ENCODE measurements at places on chromosomes 12 and 14.
A peak's percentile ranks its signal among the peaks of the same experiment; 100 is the strongest.

GRCh38 chr12:6336889-6337853, 4.7 kb downstream of the TNFRSF1A start:
- no peak for DNase-seq
- H3K27ac ChIP-seq, result peak overlapping the region; percentile 98
- no peaks in the 10 kb centered on the region for H3K27me3 ChIP-seq
- H3K4me1 ChIP-seq, result peaks cover 76% of the 10 kb centered on the region

DNA sequence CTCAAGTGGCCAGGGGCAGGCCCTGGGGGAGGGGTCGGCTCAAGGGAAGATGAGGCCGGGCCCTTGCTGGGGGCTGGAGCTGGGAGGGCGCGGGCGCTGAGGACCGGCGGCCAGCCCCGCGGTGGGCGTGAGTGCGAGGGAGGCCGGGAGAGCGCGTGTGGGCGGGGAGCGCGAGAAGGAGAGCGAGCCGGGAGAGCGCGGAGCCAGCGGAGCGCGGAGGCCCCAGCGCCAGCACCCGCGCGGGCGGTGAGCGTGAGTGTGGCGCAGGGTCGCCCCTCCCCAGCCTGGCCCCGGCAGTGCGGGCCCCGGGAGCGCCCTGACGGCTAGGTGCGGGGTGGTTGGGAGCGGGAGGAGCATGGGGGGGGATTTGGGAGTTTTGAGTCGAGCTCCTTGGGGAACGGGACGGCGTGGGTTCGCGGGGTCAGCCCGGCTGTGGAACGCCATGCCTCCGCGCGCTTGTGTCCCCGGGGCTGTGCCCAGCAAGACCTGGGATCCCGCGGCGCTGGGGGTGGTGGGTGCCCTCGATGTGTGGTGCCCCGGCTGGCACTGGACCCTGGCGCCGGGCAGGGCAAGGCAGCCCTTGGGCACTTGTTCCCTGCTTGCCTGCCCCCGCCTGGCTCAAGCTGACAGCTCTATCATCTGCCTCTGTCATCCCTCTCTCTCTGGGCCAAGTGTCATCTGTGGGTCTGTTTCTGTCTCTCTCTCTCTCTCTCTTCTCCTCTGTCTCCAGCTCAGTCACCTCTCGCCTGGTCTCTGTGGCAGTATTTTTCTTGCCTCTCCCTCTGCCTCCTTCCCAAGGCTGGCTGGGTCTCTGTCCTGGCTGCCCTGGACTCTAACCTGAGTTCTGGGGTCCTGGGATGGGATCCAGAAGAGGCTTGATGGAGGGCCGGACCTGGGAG, at the start of gene LBHD2:
Gene LBHD2 (plus strand): TSS at position 190 of the 899 bp plus-strand sequence. CDS start 1,803 bp downstream, outside the sequence.
- no peak within 1 kb of the TSS for H3K27ac ChIP-seq
- H3K36me3 ChIP-seq, result no peaks in the 10 kb centered on the region
- DNase-seq, result no peak
- H3K27me3 ChIP-seq, result peaks cover 5% of the 10 kb centered on the region
- H3K4me3 ChIP-seq, result peak within 1 kb of the TSS; percentile 28

- H3K36me3 ChIP-seq, result no peaks in the 10 kb centered on the region
- no peak for DNase-seq
- no peak overlapping the region for H3K4me3 ChIP-seq
- H3K27me3 ChIP-seq, result no peaks in the 10 kb centered on the region
- H3K27ac ChIP-seq, result no peak overlapping the region
- H3K4me1 ChIP-seq, result no peaks in the 10 kb centered on the region
These were observed 27.0 kb downstream of the P2RX7 start for GRCh38 chr12:121159467-121160307.

- H3K27ac ChIP-seq, result no peak overlapping the region
- H3K36me3 ChIP-seq, result no peaks in the 10 kb centered on the region
- no peaks in the 10 kb centered on the region for H3K4me1 ChIP-seq
- H3K27me3 ChIP-seq, result no peaks in the 10 kb centered on the region
These were observed 220.5 kb upstream of the FOXN3 start for GRCh38 chr14:89637581-89637980.

GRCh38 chr12:96233939-96234461, 39.8 kb downstream of the ELK3 start:
- peak; percentile 97 for DNase-seq
- no peak overlapping the region for H3K4me3 ChIP-seq
- H3K27ac ChIP-seq, result peak overlapping the region; percentile 82

GRCh38 chr14:68587931-68588330, 204.9 kb downstream of the ZFP36L1 start:
- no peaks in the 10 kb centered on the region for H3K27me3 ChIP-seq
- no peak for DNase-seq
- no peak overlapping the region for H3K27ac ChIP-seq
- no peak overlapping the region for H3K4me3 ChIP-seq
- no peaks in the 10 kb centered on the region for H3K36me3 ChIP-seq
- H3K4me1 ChIP-seq, result no peaks in the 10 kb centered on the region

- H3K4me3 ChIP-seq, result no peak overlapping the region
- H3K27me3 ChIP-seq, result no peaks in the 10 kb centered on the region
- H3K4me1 ChIP-seq, result no peaks in the 10 kb centered on the region
- no peak overlapping the region for H3K27ac ChIP-seq
These were observed 1211.4 kb downstream of the VRK1 start for GRCh38 chr14:98008381-98009113.

GRCh38 chr12:100926669-100927248, 132.2 kb downstream of the ANO4 start:
- H3K4me1 ChIP-seq, result no peaks in the 10 kb centered on the region
- no peak overlapping the region for H3K27ac ChIP-seq
- no peaks in the 10 kb centered on the region for H3K36me3 ChIP-seq
- DNase-seq, result no peak

DNA sequence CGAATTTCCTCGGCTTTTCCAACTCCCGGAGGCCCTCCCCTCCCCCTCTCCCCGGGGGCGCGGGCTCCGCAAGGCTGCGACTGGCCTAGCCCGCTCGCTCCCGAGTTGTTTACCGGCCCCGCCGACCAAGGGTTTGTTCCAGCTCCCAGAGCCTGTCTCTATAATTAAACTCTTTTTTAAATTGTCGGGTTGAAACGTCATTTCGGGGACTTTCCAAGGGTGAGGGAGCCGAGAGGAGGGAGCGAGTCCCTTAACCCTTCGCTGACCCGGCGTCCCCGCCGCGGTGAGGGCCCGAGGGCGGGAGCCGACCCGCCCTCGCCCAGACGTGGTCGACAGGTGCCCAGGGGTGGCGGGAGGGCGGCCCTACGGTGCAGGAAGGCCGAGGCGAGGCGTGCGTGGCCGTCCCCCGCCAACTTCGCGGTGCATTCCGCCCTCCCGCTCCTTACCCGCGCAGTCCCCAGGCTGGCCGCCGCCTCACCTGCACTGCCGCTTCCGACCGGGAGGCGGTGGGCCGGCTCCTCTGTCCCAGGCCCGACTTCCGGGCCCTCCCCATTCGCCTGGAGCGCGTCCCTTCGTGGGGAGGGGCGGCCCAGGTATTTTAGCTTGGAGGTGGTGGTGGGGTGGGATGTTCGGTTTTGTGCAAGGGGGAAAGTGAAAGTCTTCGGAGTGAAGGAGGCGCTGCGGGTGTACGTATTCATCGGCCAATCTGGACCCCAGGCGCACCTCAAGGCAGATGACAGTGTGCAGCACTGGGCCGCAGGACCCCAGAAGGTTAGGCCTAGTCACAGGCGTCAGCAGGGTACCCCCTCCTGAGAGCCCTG, 2.9 kb upstream of the ZFP36L1 start:
- peak overlapping the region; percentile 94 for H3K4me3 ChIP-seq
- no peaks in the 10 kb centered on the region for H3K27me3 ChIP-seq
- H3K36me3 ChIP-seq, result peaks cover 12% of the 10 kb centered on the region
- peak; percentile 81 for DNase-seq

GRCh38 chr14:51630987-51631386, 20.7 kb upstream of the FRMD6 start:
- H3K4me1 ChIP-seq, result no peaks in the 10 kb centered on the region
- H3K4me3 ChIP-seq, result no peak overlapping the region
- no peak overlapping the region for H3K27ac ChIP-seq
- no peaks in the 10 kb centered on the region for H3K36me3 ChIP-seq

- H3K27me3 ChIP-seq, result no peaks in the 10 kb centered on the region
- no peak overlapping the region for H3K27ac ChIP-seq
- H3K4me1 ChIP-seq, result no peaks in the 10 kb centered on the region
- no peak overlapping the region for H3K4me3 ChIP-seq
- H3K36me3 ChIP-seq, result no peaks in the 10 kb centered on the region
These were observed 39.3 kb upstream of the FRMD6 start for GRCh38 chr14:51612449-51612848.

GRCh38 chr12:11963841-11964471, 106.8 kb upstream of the BCL2L14 start:
- H3K36me3 ChIP-seq, result no peaks in the 10 kb centered on the region
- H3K27ac ChIP-seq, result no peak overlapping the region
- no peaks in the 10 kb centered on the region for H3K27me3 ChIP-seq
- no peak overlapping the region for H3K4me3 ChIP-seq
- DNase-seq, result no peak

- no peak overlapping the region for H3K4me3 ChIP-seq
- H3K27ac ChIP-seq, result no peak overlapping the region
- no peak for DNase-seq
- H3K27me3 ChIP-seq, result no peaks in the 10 kb centered on the region
These were observed 2.4 kb upstream of the TCL1B start for GRCh38 chr14:95683793-95684192.

GRCh38 chr12:50016501-50017475, 8.5 kb downstream of the RACGAP1 start:
- H3K4me3 ChIP-seq, result no peak overlapping the region
- peak overlapping the region; percentile 40 for H3K27ac ChIP-seq
- H3K27me3 ChIP-seq, result no peaks in the 10 kb centered on the region
- peaks cover 5% of the 10 kb centered on the region for H3K4me1 ChIP-seq
- no peaks in the 10 kb centered on the region for H3K36me3 ChIP-seq
- peak; percentile 86 for DNase-seq

GRCh38 chr12:121717041-121717699, 4.6 kb downstream of the TMEM120B start:
- no peaks in the 10 kb centered on the region for H3K36me3 ChIP-seq
- H3K27me3 ChIP-seq, result no peaks in the 10 kb centered on the region
- H3K4me3 ChIP-seq, result no peak overlapping the region
- no peak overlapping the region for H3K27ac ChIP-seq

GRCh38 chr14:68333262-68333661, 459.6 kb downstream of the ZFP36L1 start:
- H3K27me3 ChIP-seq, result no peaks in the 10 kb centered on the region
- DNase-seq, result no peak
- no peak overlapping the region for H3K27ac ChIP-seq
- H3K4me3 ChIP-seq, result no peak overlapping the region
- no peaks in the 10 kb centered on the region for H3K36me3 ChIP-seq

DNA sequence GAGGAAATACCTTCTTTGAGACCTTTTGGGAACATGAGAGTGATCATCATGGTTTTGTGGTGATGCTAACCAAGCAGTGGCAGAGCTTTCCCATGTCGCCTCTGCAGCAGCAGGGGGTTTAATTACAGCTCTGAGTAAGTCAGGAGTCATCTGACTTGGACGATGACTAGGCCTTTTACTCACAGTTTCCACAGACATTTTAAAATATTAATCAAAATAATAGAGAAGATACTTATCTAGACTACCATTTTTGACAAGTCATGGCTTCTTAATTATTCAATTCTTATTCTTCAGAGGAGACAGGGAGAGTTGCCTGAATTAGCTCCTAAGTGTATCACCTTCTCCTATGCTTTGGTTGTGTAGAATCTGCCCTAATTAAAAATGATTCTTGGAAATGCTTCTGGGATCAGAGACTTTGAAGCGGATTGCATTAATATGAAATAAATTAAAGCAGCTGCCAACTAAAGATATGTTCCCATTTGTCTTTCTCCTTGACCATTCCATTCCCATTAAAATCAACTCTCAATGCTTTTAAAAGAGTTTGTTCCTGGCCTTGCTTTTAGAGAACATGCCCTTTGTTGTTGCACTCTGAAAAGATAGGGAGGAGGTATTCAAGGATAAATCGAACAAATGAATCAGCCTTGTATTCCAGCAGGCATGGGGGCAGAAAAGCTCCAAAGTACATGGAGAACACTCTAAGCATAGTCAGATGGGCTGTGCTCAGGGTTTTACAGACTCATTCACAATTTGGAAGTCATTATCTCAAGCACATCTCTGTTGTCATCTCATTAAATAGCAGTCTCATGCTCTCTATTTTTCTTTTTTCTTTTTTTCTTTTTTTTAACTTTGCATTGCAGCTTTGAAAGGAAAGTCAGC, 7.7 kb upstream of the IFNG-AS1 start:
- H3K27me3 ChIP-seq, result no peaks in the 10 kb centered on the region
- no peaks in the 10 kb centered on the region for H3K4me1 ChIP-seq
- DNase-seq, result no peak
- no peak overlapping the region for H3K27ac ChIP-seq
- H3K36me3 ChIP-seq, result no peaks in the 10 kb centered on the region

DNA sequence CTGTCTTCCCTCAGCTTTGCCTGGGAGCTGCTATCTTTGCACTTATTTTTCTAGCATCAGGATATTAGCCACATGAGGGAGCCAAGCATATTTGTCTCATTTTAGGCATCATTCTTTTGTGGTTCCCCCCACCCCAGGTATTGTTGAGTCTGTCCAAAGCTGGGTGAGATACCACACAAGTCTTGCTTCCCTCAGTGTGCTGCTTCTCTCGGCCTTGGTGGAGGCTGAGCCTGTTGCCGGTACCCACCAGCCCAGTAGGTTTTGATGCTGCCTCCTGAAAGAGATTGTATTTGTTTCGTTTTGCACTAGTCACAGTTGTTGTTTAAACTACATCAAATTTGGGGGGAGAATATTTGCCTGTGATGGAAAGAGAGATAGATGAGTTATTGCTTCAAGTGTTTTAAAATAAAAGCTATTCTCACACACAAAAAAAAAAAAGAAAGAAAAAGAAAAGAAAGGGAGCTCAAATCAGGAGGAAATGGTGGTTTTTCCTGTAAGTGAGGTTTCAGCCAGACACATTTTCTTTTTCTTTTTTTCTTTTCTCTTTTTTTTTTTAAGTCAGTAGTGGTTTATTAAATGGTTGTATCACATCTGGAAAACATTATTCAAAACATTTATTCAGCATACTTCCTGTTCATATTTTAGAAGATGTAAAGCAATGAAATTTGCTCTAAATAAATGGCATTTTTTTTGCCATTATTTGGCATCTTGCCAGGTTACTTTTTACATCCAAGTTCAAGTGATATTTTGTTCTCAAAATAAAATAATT, 58.5 kb downstream of the SLC4A8 start:
- no peak overlapping the region for H3K4me3 ChIP-seq
- no peak for DNase-seq
- H3K27me3 ChIP-seq, result no peaks in the 10 kb centered on the region

GRCh38 chr12:14931791-14932560, 6.4 kb downstream of the ERP27 start:
- no peaks in the 10 kb centered on the region for H3K4me1 ChIP-seq
- H3K4me3 ChIP-seq, result no peak overlapping the region
- no peak for DNase-seq
- H3K36me3 ChIP-seq, result no peaks in the 10 kb centered on the region

DNA sequence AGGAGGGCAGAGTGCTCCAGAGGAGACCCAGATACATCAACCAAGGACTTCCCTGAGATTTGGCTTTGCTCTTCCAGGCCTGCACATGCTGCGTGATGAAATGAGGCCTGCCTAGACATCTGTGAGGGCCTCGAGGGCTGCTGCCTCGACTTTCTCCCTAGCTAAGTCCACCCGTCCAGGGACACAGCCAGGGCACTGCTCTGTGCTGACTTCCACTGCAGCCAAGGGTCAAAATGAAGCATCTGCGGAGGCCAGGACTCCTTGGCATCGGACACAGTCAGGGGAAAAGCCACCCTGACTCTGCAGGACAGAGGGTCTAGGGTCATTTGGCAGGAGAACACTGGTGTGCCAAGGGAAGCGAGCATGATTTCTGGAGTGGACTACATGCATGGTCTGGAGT, 10.7 kb downstream of the SLC25A47 start:
- H3K36me3 ChIP-seq, result peaks cover 30% of the 10 kb centered on the region
- no peak overlapping the region for H3K4me3 ChIP-seq
- no peak for DNase-seq
